ENCODE measurements at places on chromosomes 6 and 20. TPM values are rescaled to one million over a fixed set of nuclear protein-coding genes. Genes with fewer than 3 reads are reported as not detected.

The LY6G6F gene
- not detected for total RNA-seq

The UBD gene
- 11.3 TPM for total RNA-seq

The TTK gene
- total RNA-seq: 4.3 TPM

The ARMC2 gene
- total RNA-seq: 8.4 TPM

The PXDC1 gene
- total RNA-seq: 59.5 TPM

The DEFB124 gene
- not detected for total RNA-seq

The GTSF1L gene
- total RNA-seq: 7.2 TPM

All from prostate gland (tissue), 2 donors.